Cerebellar cortex (tissue), 1 donor: ENCODE measurements at places on chromosomes 5 and 9.

- DNase-seq: peak; percentile 19
Measured at GRCh38 chr5:87722286-87722685, 309.6 kb upstream of the CCNH start.

- DNase-seq: no peak
Measured at GRCh38 chr9:127946728-127947127, 9.1 kb upstream of the DPM2 start.

GRCh38 chr9:87148331-87149104, 201.2 kb upstream of the GAS1 start:
- peak; percentile 51 for DNase-seq

GRCh38 chr5:8081179-8081578, 212.2 kb downstream of the MTRR start:
- no peak for DNase-seq

GRCh38 chr5:103218164-103218563, 40.4 kb upstream of the MACIR start:
- DNase-seq: no peak

DNA sequence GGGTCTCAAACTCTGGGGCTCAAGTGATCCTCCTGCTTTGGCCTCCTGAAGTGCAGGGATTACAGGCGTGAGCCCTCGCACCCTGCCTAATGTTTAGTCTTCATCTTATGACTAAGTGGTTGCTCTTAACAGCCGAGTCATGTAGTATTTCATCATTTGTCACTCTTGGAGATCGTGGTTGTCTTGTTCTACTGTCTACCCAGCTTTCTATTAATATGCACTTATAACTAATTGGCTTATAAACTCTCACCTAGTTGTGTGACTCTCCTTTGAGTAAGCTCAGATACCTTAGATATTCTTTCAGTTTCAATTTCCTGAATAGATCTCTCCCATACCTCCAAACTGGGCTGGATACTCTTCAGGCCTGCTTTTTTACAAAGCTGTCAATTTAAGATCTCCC, 19.9 kb downstream of the SLC44A1 start:
- no peak for DNase-seq

DNA sequence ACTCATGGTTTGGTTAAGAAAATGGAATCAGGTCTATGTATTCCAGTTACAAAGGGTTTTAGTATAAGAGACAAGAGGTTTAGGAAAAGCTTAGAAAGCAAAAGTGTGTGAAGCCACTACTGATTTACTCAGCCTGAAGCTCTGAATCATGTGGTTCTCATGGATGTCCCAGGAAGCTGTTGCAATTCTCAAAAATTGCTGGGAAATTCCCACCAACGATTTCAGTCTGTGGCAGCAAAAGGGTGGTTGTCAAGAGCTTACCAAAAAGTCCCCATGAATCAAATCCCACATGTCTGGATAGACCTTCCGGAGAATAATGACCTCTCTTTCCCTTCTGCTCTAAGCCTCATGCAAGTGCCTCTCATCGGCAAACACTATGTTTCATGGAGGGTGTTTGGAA, 929.9 kb downstream of the TLE4 start:
- no peak for DNase-seq

GRCh38 chr5:167813389-167813788, 478.1 kb upstream of the WWC1 start:
- DNase-seq: no peak

- no peak for DNase-seq
Measured at GRCh38 chr5:180472269-180472668, 21.9 kb upstream of the CNOT6 start.

GRCh38 chr5:42605490-42605889, 151.1 kb upstream of the CCDC152 start:
- DNase-seq: no peak

GRCh38 chr9:29928072-29928471, 2354.8 kb upstream of the C9orf72 start:
- DNase-seq: no peak

GRCh38 chr9:87282538-87282937, 215.1 kb upstream of the DAPK1 start:
- no peak for DNase-seq

DNA sequence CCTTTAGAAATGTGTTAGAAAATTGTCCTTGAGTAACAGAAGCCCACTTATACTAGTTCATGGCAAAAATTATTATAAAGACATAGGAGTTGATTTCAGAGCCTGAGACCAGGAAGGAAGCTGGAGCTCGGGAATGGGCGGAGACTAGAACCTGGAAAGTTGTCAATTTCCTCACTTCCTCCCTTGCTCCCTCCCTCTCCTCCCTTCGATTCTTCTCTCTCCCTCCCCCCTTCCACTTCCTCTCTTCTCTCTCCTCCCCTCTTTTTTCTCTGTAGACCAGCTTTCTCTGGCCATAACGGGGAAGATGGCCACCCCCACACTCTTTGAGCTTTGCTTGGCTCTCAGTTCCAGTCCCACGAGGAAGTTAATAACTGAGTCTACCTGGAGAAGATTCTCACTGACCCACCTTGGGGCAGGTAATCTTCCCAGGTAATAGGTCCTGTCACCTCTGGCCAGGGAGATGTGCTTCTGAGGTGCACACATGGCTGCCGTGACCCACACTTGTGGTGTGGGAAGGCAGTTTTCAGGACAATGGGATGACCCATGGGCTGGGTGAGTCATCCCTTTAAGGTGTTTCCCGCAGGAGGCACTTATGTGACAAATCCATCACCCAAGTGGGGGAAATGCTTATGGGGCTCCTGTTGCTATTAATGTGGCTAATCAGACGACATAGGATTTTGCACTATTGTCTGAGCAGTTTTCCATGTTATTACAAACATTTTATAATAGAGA, 78.7 kb downstream of the HSPA4 start:
- no peak for DNase-seq

- DNase-seq: no peak
Measured at GRCh38 chr9:91055845-91056244, 254.2 kb downstream of the SYK start.

DNA sequence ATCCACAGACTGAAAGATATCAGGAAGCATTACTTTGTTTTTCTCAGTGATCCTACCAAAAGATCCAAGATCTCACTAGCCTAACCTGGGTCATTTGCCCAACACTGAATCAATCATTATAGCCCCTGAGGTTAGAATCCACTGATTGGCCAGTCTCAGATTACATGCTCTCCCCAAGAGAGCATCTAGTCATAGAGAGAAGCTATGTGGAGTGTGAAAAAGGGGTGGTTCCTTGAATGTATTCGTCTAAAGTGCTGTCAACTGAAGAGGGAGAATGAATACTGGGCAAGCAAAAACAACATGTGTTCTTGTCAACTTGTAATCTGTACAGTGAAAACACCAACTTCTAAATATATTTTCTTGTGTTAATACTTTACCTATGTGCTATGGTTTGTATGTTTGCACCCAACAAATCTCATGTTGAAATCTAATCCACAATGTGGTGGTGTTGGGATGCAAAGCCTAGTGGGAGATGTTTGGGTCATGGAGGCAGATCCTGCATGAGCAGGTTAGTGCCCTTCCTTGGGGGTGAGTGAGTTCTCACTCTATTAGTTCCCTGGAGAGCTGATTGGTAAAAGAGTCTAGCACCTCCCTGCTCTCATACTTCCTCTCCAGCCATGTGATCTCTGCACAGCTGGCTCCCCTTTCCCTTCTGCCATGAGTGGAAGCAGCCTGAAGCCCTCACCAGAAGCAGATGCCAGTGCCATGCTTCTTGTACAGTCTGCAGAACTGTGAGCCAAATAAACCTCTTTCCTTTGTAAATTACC, 60.3 kb upstream of the PJA2 start:
- no peak for DNase-seq

DNA sequence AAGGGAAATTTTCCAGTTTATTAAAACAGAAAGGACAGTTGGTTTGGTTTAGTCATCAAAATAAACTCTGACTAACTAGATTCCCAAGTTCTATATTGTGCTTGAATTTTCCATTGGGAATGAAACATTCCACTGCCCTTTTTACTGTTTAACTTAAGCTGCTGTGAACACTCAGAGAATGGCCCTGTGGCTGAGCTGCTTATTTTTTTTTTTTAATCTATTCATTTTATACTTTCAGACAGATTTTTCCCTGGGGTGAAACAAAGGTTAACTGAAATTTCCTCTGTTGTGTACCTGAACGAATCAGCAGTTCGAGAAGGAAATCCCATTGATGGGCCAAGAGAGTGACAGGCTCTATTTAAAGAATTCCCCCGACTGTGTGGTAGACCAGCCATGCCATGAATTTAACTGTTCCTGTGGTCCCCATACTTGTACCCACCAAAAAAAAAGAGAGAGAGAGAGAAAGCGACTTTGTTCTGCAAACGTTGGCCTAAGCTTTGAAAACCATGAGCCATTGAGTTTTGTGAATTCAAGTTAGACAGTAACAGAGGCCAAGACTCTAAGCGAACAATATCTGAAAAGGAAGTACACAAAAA, 138.7 kb upstream of the GRHPR start:
- DNase-seq: no peak

- DNase-seq: no peak
Measured at GRCh38 chr5:7878381-7878873, 9.5 kb downstream of the MTRR start.

DNA sequence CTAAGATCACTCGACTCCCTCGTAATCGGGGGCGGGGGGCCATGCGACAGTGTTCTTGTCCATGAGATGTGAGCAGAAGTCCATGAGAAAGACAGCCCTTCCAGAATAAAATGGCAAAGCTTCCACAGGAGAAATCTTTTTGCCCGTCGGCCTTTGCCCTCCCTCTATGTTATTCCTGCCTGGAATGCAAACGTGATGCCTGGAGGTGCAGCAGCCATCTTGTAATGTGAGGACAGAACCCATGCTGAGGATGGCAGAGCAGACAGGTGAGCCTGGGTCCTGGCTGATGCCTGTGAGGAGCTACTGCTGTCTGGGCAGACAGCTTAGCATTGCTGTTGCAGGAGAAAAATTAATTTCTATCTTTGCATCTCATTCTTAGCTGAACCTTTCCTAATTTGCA, 17.2 kb downstream of the MED10 start:
- no peak for DNase-seq

GRCh38 chr9:126722922-126723806, 81.7 kb upstream of the ZBTB43 start:
- DNase-seq: peak; percentile 16

DNA sequence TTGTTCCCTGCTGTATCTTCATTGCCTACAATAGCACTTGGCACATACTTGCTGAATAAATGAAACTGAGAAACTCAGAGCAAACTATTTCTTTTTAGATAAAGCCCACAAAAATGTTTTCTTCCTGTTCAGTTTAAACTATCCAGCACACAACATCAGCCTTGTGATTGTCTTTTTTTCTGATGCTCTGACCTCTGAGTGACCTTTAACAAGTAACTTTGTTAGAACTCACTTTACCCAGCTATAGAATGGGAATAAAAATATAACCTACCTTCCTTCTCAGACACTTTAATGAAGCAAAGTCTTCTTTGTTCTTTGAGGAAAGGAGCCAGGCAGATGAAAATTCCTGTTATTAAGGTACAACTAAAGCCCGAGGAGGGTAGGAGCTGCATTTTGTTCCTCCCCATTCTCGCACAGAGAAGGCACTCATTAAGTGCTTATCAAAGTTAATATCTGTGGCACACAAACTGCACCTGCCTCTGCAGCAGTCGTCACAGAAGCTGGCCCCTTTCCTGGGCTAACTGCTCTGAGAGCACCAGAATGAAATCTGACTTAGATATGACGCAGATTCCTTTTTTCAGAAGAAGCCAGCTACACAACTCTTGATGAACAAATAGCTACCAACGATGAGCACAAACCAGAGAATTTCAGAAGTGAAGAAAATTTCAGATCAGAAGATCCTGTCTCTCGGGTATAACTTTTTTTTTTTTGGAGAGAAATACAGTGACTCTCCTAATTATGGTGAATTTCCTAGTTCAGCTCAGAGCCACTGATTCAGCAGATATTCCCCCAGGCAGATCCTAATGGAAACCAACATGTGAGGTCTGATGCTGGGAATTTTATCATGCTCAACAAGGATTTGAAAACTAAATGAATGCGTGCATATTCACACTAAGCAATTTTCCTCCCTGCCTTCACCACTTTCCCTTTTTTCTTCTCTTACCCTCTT, 31.0 kb upstream of the NR3C1 start:
- no peak for DNase-seq

DNA sequence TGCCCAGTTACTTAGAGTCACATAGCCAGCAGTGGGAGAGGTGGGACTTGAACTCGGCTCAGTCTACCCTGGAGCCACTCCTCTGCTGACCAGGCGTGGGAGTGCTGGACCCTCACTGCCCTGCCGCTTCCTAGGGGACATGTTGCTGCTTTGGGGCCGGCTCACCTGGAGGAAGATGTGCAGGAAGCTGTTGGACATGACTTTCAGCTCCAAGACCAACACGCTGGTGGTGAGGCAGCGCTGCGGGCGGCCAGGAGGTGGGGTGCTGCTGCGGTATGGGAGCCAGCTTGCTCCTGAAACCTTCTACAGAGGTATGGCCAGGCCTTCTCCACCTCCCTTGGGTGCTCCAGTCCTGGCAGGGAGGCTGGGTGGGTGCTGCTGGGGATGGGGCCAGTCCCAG, 3.4 kb upstream of the CACFD1 start:
- no peak for DNase-seq

- DNase-seq: peak; percentile 60
Measured at GRCh38 chr5:126656401-126657007, 55.8 kb downstream of the PHAX start.

DNA sequence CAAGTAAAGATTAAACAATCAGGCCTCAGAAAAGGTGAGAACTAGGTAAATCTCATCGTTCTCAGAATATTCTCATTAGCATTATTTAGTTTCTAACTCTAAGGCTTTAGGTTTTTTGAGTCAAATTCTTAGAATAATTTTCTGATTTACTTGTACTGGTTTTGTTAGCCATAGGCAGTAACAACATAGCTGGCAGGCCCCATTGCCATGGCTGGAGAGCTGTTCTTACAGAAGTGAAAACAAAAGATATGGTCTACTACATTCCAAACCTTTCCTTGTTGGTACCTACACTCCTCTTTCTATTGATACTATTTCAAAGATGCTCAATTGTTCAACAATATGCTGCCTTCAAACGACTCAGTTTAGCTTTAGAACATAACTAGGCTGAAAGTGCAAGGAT, 27.3 kb downstream of the IFNW1 start:
- DNase-seq: no peak

DNA sequence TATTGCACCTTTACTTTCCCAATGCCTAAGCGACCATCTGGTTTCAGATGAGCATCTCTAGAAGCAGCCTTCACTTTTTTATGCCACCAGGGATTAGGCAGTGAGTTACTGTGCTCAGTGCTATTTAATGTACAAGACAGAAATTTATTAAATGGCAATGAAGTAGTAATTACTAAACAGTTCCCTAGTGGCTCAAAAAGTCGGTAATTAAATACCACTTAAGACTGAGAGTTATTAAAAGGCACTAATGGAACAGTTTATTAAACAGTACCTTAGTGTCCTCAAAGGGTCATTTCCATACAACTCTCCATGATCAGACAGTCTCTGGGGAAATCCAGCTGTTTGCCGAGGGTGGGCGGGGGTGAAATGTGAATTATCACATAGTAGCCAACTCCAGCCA, 42.3 kb downstream of the LHFPL2 start:
- no peak for DNase-seq

DNA sequence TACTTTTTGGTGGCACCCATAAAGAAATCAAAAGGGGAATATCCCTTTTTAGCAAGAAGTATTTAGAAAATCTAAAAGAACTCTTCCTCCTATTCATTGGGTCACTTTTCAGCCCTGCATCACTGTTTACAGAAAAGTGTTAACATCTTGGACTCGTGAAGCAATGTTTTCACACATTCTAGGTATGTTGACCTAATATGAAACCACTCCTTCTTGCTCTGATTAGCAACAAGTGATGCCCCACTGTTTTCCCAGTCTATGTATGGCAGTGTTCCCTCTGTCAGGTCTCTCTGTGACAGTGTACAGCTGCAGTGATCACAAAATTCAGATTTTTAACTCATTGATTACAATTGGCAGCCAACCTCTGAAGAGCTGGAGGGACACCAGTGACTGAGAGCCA, 148.2 kb upstream of the SLC12A2 start:
- DNase-seq: no peak
